ENCODE measurements at places on chromosomes 5 and 9.

- H3K27ac ChIP-seq = 0 out of 2 replicates have a peak overlapping the region, but pooled peaks have one; percentile 12
- H3K36me3 ChIP-seq = peaks cover 40% of the 10 kb centered on the region
- peak; percentile 56 for DNase-seq
- H3K27me3 ChIP-seq = no peaks in the 10 kb centered on the region
- no peak overlapping the region for H3K4me3 ChIP-seq
- H3K4me1 ChIP-seq = no peaks in the 10 kb centered on the region
Observed at GRCh38 chr9:92206488-92206887, 87.0 kb downstream of the IARS1 start.

- H3K36me3 ChIP-seq = no peaks in the 10 kb centered on the region
- no peak overlapping the region for H3K4me3 ChIP-seq
- H3K4me1 ChIP-seq = no peaks in the 10 kb centered on the region
- H3K27me3 ChIP-seq = peaks cover 3% of the 10 kb centered on the region
- DNase-seq = no peak
Observed at GRCh38 chr9:13963005-13963653, 350.8 kb downstream of the NFIB start.

DNA sequence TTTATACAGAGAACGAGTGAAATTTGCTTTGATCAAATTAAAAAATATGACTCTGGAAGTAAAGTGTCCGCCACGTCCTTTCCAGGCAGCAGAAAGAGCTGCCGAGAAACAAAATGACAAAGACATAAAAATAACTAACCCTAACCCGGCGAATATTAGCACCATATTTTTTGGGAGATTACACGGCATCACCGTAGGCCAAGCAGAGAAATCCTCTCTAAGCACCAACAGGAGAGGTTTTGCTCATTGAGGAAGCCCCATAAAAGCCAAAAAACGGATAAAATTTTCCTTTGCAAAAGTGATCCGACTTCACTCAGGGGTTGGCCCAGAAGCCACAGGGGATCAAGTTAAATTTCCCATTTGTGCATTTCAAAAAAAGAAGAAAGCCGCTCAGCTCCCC lies 70.9 kb downstream of the PCDH1 start:
- DNase-seq = no peak
- peaks cover 92% of the 10 kb centered on the region for H3K27me3 ChIP-seq
- no peaks in the 10 kb centered on the region for H3K36me3 ChIP-seq
- no peaks in the 10 kb centered on the region for H3K4me1 ChIP-seq
- no peak overlapping the region for H3K27ac ChIP-seq

GRCh38 chr5:170875811-170876210 lies 14.0 kb downstream of the RANBP17 start:
- H3K27me3 ChIP-seq = no peaks in the 10 kb centered on the region
- no peaks in the 10 kb centered on the region for H3K36me3 ChIP-seq
- H3K4me3 ChIP-seq = no peak overlapping the region
- no peak overlapping the region for H3K27ac ChIP-seq
- H3K4me1 ChIP-seq = peaks cover 13% of the 10 kb centered on the region
- no peak for DNase-seq

DNA sequence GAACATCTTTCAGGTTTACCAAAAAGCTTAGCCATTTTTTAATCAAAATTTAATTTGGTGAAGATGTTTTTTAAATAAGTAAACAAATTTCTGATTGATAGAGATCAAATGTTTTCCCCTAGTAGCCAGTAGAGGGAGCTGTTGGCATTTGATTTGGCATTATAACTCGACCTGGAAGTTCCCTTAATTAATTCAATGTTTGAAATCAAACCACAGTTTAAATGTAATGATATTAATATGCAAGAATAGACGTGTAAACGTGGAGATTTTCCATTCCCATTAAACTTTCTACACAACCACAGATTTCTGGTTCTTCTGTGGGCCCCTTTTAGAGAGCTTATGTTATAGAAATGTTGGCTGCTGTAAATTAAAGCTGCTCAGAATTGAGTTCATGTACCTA lies 148.1 kb upstream of the MPDZ start:
- peaks cover 33% of the 10 kb centered on the region for H3K27me3 ChIP-seq
- no peaks in the 10 kb centered on the region for H3K36me3 ChIP-seq
- DNase-seq = peak; percentile 47
- H3K4me3 ChIP-seq = no peak overlapping the region

- no peaks in the 10 kb centered on the region for H3K4me1 ChIP-seq
- DNase-seq = no peak
- no peak overlapping the region for H3K27ac ChIP-seq
- no peaks in the 10 kb centered on the region for H3K27me3 ChIP-seq
Observed at GRCh38 chr9:108194154-108194553, 661.6 kb downstream of the ACTL7B start.

DNA sequence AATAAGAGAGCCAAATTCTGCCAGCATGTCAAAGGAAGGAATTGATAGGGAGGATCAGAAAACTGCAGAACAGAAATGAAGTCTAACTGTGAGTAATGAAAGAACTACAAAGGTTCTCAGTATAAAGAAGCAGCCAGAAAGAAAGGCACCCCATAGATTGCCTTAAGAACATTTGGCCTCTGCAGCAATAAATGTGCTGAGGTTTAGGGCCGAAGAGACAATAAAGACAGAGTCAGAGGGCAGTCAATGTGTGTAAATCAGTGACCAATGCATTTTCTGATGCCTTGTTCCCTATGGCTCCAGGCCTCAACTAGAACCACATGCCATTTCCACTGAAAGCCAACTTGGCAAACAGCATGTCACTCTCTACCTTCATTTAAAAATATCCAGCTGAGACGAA lies 281.0 kb downstream of the HINT1 start:
- H3K4me1 ChIP-seq = no peaks in the 10 kb centered on the region
- no peaks in the 10 kb centered on the region for H3K36me3 ChIP-seq
- DNase-seq = no peak
- H3K4me3 ChIP-seq = no peak overlapping the region
- H3K27me3 ChIP-seq = no peaks in the 10 kb centered on the region

GRCh38 chr5:132498152-132498551 lies 7.6 kb upstream of the IRF1 start:
- DNase-seq = peak; percentile 85
- H3K4me1 ChIP-seq = peaks cover 25% of the 10 kb centered on the region
- no peak overlapping the region for H3K4me3 ChIP-seq
- no peaks in the 10 kb centered on the region for H3K36me3 ChIP-seq
- no peaks in the 10 kb centered on the region for H3K27me3 ChIP-seq

DNA sequence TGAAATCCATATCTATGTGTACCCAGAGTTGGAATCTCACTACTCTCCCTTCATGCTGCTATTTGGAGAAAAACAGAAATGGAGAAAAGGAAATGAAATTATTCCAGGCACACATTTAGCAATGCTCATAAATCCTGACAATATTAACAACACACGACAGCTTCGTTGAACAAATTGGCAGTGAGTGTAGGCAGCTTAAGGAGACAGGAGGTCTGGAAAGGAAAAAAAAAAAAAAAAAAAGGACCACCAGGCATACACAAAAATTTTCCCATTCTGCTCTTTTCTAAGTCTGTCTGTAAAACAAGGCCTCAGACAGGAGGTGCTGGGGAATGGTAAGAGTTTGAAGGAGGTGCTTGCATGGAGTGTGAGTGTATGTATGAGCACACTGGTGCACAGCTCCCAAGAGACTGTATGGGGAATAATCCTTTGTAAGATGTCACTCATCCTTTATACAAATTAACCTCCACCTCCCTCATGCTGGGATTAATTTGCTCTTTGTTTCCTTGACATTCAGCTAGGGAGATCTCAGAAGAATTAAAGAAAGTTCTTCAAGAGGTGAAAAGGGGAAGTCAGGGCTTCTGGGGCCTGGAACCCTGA lies 78.9 kb downstream of the ASTN2 start:
- H3K27me3 ChIP-seq = no peaks in the 10 kb centered on the region
- H3K4me1 ChIP-seq = no peaks in the 10 kb centered on the region
- H3K36me3 ChIP-seq = no peaks in the 10 kb centered on the region
- no peak overlapping the region for H3K4me3 ChIP-seq

GRCh38 chr5:34455098-34455497 lies 201.0 kb upstream of the RAI14 start:
- H3K27me3 ChIP-seq = no peaks in the 10 kb centered on the region
- H3K27ac ChIP-seq = no peak overlapping the region
- H3K36me3 ChIP-seq = no peaks in the 10 kb centered on the region
- DNase-seq = peak; percentile 27
- H3K4me1 ChIP-seq = no peaks in the 10 kb centered on the region
- H3K4me3 ChIP-seq = no peak overlapping the region

DNA sequence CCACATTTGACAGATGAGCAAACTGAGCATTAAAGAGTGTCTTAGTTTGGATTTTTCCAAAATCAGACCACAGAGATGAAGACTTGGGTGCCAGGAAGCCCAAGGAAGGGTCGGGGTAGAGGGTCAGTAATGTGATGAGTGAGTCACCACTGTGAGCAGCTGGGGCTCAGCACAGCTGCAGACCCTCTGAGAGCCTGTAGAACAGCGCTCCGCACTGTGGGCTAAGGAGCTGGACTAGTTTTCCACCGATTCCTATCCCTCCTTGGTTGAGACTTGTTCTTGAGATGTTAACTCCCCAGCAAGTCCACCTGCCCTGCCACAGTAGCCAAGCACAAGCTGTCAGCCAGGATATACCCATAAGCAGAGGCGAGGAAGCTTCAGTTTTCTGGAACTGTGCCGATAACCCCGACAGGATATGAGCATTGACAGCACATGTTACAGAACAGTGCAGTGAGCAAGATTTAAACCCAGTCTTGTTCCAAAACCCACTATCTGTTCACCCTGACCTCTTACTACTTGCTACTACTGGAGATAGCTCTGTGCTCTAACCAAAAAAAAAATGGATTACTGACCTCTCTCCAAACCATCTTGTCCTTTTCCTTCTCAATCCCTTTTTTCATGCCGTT lies 31.8 kb downstream of the EGFLAM start:
- H3K27ac ChIP-seq = no peak overlapping the region
- H3K4me3 ChIP-seq = no peak overlapping the region
- no peaks in the 10 kb centered on the region for H3K36me3 ChIP-seq
- peaks cover 15% of the 10 kb centered on the region for H3K27me3 ChIP-seq
- H3K4me1 ChIP-seq = no peaks in the 10 kb centered on the region

- H3K4me1 ChIP-seq = 0 out of 2 replicates have a peak, but pooled peaks cover 6% of the 10 kb centered on the region
- no peak overlapping the region for H3K27ac ChIP-seq
- H3K27me3 ChIP-seq = no peaks in the 10 kb centered on the region
- DNase-seq = no peak
- H3K36me3 ChIP-seq = no peaks in the 10 kb centered on the region
Observed at GRCh38 chr5:10630126-10630525, 66.3 kb downstream of the ANKRD33B start.

GRCh38 chr5:148981353-148981752 lies 81.5 kb downstream of the SH3TC2 start:
- no peak overlapping the region for H3K4me3 ChIP-seq
- no peak for DNase-seq

DNA sequence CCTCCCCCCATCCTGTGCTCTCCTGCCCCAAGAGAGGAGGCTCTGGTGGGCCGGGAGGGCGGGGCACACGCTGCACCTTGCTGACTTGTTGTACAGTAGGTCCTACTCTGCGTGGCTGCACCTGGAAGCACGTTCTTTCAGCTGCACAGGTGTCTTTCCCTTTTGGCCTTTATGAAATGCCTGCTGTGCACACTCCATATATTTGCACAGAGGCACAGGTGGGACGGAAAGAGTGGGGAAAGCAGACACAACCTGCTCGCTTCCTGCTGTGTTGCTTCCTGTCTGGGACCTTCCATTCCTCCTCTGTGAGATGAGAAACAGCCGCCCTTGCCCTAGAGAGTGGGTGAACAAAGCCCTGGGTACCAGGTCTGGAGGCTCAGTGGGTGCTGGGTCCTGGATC lies 4.8 kb downstream of the USP20 start:
- H3K27me3 ChIP-seq = no peaks in the 10 kb centered on the region
- H3K4me3 ChIP-seq = no peak overlapping the region
- DNase-seq = no peak

- DNase-seq = no peak
- no peak overlapping the region for H3K4me3 ChIP-seq
- no peak overlapping the region for H3K27ac ChIP-seq
- no peaks in the 10 kb centered on the region for H3K4me1 ChIP-seq
Observed at GRCh38 chr9:92360083-92360482, 34.3 kb downstream of the CENPP start.

GRCh38 chr9:73231203-73231602 lies 79.5 kb downstream of the ANXA1 start:
- H3K4me1 ChIP-seq = no peaks in the 10 kb centered on the region
- no peak for DNase-seq
- H3K36me3 ChIP-seq = no peaks in the 10 kb centered on the region
- H3K27me3 ChIP-seq = peaks cover 5% of the 10 kb centered on the region

DNA sequence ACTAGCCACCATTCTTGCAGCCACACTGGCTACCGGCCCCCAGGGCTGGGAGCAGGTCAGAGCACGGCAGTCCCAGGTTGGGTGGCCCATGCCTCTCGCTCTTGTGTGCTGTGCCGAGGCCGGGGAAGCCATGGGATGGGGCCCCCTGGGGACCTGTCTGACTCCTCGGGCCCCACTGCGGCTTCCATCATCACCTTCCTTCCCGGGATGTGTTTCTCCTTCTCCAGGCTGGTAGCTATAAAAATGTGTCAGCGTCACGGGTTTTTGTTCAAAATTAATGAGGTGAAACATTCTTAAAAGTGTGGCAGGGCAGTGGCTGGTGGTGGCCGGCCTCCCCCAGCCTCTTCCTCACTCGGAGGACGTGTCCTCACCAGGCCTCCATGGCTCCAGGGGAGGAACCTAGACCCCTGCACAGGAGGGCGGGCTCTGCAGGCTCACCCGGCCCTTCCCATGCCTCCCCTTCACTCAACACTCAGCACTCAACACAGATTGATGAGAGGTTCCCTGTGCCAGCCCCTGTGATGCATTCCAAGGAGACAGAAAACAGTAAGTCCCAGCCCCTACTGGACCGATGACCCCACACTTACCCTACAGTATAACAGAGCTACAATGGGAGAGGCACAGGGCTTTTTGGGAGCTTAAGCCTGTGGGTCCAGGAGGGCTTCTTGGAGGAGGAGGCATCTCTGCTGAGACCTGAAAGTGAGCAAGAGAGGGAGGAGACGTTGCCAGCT lies 43.2 kb downstream of the PTGES start:
- H3K4me3 ChIP-seq = no peak overlapping the region
- H3K36me3 ChIP-seq = no peaks in the 10 kb centered on the region
- H3K4me1 ChIP-seq = peaks cover 68% of the 10 kb centered on the region
- H3K27me3 ChIP-seq = no peaks in the 10 kb centered on the region

GRCh38 chr5:149125386-149125891 lies 15.9 kb upstream of the ABLIM3 start:
- H3K4me3 ChIP-seq = no peak overlapping the region
- no peaks in the 10 kb centered on the region for H3K36me3 ChIP-seq
- H3K27me3 ChIP-seq = no peaks in the 10 kb centered on the region
- H3K27ac ChIP-seq = no peak overlapping the region
- peaks cover 13% of the 10 kb centered on the region for H3K4me1 ChIP-seq
- DNase-seq = peak; percentile 16
